ENCODE measurements at places on chromosomes 2 and 18.

DNA sequence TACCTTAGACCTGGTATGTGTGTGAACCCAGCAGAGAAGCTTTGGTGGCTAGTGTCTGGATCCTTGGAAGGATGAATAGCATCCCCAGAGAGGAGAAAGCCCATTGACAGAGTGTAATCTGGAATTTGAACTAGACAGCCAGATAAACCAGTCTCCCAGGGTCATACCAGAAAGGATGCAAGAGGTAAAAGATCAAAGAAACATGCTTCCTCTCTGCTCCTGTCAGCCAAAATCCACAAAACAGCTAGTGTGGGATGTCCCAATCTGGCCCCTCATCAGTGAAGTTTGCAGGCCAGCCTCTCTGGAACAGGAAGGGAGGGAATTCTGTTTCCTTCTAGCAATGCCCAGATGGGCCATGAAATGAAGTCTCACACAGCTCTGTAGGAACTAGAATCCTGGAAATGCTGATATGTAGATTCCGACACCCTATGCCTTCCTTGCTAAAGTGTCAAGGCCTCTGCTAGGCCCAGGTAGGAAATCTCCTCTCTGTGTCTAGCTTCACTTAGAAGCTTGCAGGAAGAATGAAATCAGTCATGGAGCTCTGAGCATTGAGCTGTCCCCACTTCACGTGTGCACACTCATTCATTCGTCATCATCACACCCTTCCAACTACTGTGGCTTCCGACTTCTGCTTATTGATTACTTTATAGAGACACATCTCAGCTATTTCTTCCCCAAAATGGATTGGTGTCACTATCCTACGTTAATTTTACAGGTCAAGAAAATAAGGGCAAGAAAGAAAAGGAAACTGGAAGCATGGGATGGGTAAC, 38.0 kb downstream of the EVA1A start:
- no peak for DNase-seq

DNA sequence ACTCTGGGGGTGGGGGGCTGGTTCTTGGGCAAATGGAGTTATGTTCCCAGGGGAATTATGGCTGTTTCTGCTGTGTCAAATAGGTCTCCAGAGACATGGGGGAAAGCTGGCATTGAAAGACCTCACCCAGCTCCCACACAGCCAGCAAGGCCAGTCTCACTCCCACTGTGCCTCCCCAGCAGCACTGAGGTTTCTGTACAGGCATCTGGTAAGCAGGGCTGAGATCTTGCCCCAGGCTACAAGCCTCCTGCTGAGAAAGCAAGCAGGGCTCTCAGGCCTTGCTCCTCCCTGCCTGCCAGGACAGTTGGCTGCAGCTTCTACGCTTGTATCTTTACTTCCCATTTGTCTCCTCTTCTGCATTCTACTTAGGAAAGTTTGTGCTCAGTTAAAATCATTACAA, 50.5 kb upstream of the FHOD3 start:
- peak; percentile 1 for DNase-seq

- no peak for DNase-seq
Measured at GRCh38 chr2:196444442-196444841, 195.1 kb upstream of the CCDC150 start.

GRCh38 chr2:120805602-120806001, 69.9 kb downstream of the GLI2 start:
- no peak for DNase-seq

DNA sequence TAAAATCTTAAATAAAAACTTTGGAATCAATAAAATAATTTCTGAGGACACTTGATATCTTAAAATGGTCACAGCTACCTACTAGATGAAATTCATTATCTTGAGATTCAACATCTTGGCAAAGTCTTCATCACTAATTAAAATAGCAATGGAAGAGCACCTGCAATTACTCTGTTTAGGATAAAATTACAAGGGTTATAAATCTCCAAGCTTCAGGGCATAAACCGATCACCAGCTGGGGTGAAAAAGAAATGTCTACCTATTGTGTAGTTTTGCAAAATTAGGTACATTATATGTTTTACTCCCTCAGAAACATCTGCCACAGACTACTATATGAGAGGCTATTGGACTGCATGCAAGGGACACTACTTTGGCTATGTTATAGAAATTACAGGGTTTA, 327.1 kb downstream of the CCDC178 start:
- no peak for DNase-seq

- no peak for DNase-seq
Measured at GRCh38 chr2:100161945-100162620, 19.7 kb upstream of the AFF3 start.

DNA sequence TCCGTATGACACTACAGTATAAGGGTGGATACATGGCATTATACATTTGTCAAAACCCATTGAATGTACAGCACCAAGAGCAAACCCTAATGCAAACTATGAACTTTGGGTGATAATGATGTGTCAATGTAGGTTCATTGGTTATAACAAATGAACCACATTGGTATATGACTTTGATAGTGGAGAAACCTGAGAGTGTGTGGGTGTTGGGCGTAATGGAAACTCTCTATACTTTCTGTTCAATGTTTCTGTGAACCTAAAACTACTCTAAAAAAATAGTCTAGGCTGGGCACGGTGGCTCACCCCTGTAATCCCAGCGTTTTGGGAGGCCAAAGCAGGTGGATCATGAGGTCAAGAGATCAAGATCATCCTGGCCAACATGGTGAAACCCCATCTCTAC, 6.5 kb upstream of the ACTG2 start:
- no peak for DNase-seq

GRCh38 chr18:26307161-26307773, 81.0 kb downstream of the TAF4B start:
- DNase-seq: peak; percentile 87

DNA sequence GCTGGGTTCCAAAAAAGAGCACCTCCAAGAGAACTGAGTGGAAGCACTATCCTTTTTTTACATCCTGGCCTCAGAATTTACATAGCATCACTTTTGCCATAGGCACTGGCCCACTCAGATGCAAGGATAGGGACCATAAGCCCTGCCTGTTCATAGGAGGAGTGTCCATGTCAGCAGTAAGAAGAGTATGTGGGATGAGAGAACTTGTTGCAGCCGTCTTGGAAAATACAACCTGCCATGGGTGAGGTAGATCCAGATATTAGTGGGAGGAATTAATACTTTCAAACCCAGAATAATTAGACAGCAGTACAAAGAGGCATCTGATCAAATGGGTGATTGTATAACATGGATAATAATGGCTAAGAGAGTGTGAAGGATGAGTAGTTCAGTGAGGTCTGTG, 110.7 kb upstream of the CELF4 start:
- no peak for DNase-seq

GRCh38 chr2:235170536-235171521, 219.0 kb downstream of the SH3BP4 start:
- DNase-seq: peak; percentile 78

- DNase-seq: no peak
Measured at GRCh38 chr18:8812631-8813030, 107.3 kb downstream of the MTCL1 start.

- DNase-seq: no peak
Measured at GRCh38 chr18:69233465-69234054, 167.1 kb upstream of the DOK6 start.

- DNase-seq: no peak
Measured at GRCh38 chr2:177900082-177900481, 172.5 kb downstream of the PDE11A start.
